ENCODE measurements at places on chromosomes 5 and 9. TPM values are rescaled to one million over a fixed set of nuclear protein-coding genes. Genes with fewer than 3 reads are reported as not detected.

GRCh38 chr5:173963867-173964441 lies 25.0 kb upstream of the C5orf47 start:
- no peak for DNase-seq

The PCDHAC1 gene
- total RNA-seq = not detected

The ADAMTS12 gene
- total RNA-seq = 0.85 TPM

GRCh38 chr5:158079097-158079496 lies 220.2 kb upstream of the CLINT1 start:
- DNase-seq = no peak

The C1QTNF2 gene
- total RNA-seq = 1.4 TPM

The ATG12 gene
- 24.1 TPM for total RNA-seq

The BARHL1 gene
- not detected for total RNA-seq

The CDH6 gene
- total RNA-seq = 2.8 TPM

GRCh38 chr5:154309805-154310204 lies 119.3 kb downstream of the GALNT10 start:
- DNase-seq = no peak

DNA sequence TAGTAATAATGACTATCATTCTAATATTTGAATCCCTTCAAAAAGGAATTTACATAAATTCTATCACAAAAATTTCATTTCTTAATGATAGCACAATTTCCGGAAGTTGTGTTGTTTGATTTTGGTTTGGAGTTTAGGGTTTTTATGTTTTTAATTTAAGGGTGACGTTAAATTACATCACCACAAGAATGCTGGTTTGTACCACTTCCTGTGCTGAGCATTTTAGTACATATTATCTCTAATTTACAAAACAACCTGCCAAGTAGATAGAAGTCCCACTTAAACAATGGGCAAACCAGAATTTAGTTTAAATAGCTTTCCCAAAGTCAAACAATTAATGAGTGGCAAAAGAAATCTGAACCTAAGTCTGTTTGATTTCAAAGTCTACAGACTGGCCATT lies 63.4 kb downstream of the DENND1A start:
- DNase-seq = no peak

The FRMPD1 gene
- total RNA-seq = 1.1 TPM

- DNase-seq = no peak
Observed at GRCh38 chr9:129237803-129238202, 59.7 kb upstream of the IER5L start.

The PCDHAC2 gene
- total RNA-seq = 0.36 TPM

The SLC27A6 gene
- 61.1 TPM for total RNA-seq

DNA sequence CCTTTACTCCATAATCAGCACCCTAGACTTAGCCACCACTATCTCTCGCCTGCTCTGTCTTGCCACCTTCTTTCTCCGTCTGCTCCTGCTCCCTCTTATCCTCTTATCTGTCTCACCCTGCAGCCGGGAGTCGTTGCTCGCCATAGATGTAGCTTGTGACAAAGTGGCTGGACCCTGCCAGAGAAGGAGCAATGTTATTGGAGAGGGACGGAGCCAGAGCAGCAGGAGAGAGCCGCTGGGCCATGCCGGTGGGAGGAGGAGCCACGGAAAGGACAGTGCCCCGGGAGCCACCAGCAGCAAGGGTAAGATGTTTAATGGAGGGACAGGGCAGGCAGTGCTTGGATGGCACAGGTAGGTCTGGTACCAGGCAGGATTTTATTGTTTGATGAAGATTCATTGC lies 137.3 kb downstream of the SEC61B start:
- no peak for DNase-seq

GRCh38 chr9:81476813-81477490 lies 212.4 kb downstream of the TLE1 start:
- DNase-seq = no peak

The ADAMTS2 gene
- total RNA-seq = 4.6 TPM

- DNase-seq = no peak
Observed at GRCh38 chr9:131180454-131180853, 55.1 kb downstream of the NUP214 start.

The PCDHA4 gene
- 0.11 TPM for total RNA-seq

DNA sequence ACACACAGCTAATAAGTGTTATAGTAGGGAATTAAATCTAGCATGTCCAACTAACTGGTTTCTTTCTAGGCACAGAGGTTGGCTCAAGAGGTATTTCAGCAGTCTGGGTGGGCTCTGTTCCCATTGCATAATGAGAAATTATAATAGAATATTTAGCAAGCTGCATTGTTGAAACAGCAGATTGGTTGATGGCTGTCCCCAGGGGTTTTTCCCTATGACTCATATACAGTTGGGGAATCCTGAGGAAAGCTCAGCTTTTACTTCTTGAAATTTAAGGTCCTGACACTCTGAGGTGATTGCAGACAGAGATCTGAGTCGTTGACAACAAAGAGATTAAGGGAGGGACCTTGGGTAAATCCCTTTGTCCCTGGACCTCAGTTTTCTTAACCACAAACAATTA lies 38.3 kb upstream of the TNFSF8 start:
- DNase-seq = no peak

The SOX30 gene
- total RNA-seq = 0.08 TPM

The IFNA6 gene
- not detected for total RNA-seq

GRCh38 chr5:98292496-98292895 lies 481.0 kb upstream of the RGMB start:
- DNase-seq = no peak

DNA sequence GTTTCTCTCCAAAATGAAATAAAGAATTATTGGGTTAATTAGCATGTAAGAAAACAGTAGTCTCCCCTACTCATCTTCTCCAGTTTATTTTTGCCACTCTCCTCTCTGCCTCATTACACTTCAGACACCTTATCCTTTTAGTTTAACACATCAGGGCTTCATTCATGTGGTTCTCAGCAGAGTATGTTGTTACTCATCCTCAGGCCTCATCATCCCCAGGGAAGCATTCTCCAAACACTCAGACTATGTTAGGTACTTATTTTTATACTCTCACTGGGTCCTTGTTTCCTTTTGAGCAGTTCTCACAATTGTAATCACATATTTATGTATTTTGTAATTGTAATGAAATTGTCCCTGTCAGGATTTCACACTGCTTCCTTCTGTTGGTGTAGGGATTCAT lies 470.5 kb downstream of the PDE4D start:
- no peak for DNase-seq

The ANXA2R gene
- total RNA-seq = 0.82 TPM

The BAAT gene
- not detected for total RNA-seq

GRCh38 chr9:14313378-14313940 lies 482 bp downstream of the NFIB start:
- DNase-seq = no peak

GRCh38 chr5:58582803-58583491 lies at the start of gene RAB3C:
TSS of gene RAB3C (plus strand) at chr5:58583075. CDS start at chr5:58583209, 134 bp downstream.
- peak; percentile 89 for DNase-seq

The SEMA6A gene
- 6.3 TPM for total RNA-seq

- no peak for DNase-seq
Observed at GRCh38 chr9:20189871-20190270, 401.0 kb upstream of the SLC24A2 start.

DNA sequence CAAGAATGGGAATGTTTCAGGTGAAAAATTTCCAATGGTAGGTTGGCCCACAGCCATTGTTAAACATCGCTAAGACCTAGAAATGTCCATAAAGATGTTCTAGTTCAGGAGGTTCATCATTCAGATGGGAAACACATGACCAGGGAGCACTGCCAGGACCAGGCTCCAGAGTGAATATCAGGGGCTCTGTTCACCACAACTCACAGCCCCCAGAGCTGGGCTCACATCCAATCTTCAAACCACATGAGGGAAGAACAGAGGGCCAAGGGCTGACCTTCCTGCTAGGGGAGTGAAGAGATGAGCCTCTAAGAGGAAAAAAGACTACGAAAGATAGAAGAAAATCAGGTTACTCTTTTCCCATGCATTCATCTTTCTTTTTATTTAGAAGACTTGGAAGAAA lies 205.8 kb downstream of the SEMA5A start:
- peak; percentile 31 for DNase-seq

The TOR1B gene
- 10.6 TPM for total RNA-seq

DNA sequence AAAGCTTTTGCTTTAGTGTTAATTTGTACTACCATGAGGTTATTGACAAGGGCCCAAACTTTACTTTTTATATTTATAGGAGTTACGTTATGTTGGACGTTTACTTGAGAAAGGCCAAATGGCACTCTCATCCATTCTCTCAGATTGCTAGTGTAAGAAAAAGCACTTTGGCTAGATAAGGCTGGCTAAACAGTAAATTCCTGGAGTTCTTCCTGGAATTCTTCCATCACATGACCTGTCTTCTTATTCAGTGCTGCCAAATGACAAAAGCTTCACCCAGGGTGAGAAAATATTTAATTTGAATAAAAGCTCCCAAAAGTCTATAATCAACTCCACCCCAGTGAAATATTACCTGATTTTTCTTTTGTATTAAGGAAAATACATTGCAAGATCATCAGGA lies 1568.9 kb upstream of the ACO1 start:
- no peak for DNase-seq

The MAMDC2 gene
- 9.0 TPM for total RNA-seq

GRCh38 chr5:77993855-77994318 lies 217.7 kb upstream of the TBCA start:
- no peak for DNase-seq

- no peak for DNase-seq
Observed at GRCh38 chr5:130206686-130207085, 302.4 kb downstream of the CHSY3 start.

DNA sequence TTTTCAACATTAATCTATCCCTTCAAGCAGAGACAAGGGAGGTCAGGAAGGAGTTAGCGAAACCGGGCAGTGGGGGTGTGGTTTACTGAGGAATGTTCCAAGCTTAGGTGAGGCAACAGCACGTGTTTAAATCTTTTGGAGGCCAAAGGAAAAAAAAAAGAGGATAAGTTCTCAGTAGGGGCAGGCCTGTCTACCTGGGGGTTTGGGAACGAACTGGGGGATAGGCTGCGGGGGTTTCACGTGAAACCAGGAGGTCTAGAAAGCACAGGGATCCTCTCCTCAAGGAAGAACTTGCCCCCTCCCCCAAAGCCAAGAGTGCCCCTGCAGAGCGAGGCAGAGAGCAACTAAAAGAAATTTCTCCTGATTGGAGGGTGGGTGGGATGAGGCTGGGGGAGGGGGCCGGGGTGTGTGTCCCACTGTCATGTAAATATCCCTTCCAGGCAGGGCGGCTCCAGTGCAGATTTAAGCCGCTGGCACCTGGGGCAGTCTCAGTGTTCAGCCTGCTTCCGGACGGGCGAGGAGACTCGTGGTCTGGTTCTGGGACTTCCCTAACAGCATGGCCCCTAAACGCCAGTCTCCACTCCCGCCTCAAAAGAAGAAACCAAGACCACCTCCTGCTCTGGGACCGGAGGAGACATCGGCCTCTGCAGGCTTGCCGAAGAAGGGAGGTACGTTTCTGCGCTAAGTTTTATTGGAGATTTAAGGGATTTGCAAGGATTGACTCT lies 5.5 kb upstream of the SET start:
- peak; percentile 41 for DNase-seq

The UNC5A gene
- not detected for total RNA-seq

Measured in left ventricle myocardium inferior (tissue), 1 donor.